ENCODE measurements at places on chromosomes 11 and 22. TPM values are rescaled to one million over a fixed set of nuclear protein-coding genes. Genes with fewer than 3 reads are reported as not detected.

- H3K36me3 ChIP-seq = no peaks in the 10 kb centered on the region
- peaks cover 10% of the 10 kb centered on the region for H3K4me1 ChIP-seq
- H3K27me3 ChIP-seq = no peaks in the 10 kb centered on the region
- no peak overlapping the region for H3K4me3 ChIP-seq
These were observed 31.7 kb downstream of the LMO1 start for GRCh38 chr11:8231979-8232378.

GRCh38 chr22:32714458-32715430, 86.8 kb upstream of the TIMP3 start:
- H3K27ac ChIP-seq = no peak overlapping the region
- H3K4me3 ChIP-seq = no peak overlapping the region
- H3K36me3 ChIP-seq = no peaks in the 10 kb centered on the region

DNA sequence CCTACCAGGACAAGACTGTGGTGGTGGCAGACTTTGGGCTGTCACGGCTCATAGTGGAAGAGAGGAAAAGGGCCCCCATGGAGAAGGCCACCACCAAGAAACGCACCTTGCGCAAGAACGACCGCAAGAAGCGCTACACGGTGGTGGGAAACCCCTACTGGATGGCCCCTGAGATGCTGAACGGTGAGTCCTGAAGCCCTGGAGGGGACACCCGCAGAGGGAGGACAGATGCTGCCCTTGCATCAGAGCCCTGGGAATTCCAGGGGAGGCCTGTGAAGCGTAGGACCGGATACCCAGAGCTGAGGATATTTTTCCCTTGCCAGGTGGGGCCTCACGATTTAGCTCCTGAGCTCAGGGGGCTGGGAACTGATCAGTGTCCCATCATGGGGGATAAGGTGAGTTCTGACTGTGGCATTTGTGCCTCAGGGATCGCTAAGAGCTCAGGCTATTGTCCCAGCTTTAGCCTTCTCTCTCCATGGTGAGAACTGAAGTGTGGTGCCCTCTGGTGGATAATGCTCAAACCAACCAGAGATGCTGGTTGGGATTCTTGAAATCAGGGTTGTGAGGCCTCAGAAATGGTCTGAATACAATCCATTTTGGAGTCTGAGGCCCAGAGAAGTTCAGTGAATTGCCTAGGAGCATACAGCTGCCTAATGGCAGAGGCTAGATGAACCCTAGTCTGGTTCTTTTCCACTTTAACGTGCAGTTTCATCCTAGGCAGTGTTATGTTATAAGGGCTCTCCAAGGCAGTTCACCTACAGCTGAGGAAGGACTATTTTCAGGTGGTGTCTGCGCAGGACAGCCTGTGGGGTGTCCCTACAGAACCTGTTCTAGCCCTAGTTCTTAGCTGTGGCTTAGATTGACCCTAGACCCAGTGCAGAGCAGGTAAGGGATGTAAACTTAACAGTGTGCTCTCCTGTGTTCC, 19.5 kb downstream of the PIK3IP1 start:
- H3K36me3 ChIP-seq = no peaks in the 10 kb centered on the region
- H3K27ac ChIP-seq = peak overlapping the region; percentile 23
- DNase-seq = no peak
- H3K4me1 ChIP-seq = peaks cover 4% of the 10 kb centered on the region

The CARD10 gene
- total RNA-seq = 11.0 TPM

DNA sequence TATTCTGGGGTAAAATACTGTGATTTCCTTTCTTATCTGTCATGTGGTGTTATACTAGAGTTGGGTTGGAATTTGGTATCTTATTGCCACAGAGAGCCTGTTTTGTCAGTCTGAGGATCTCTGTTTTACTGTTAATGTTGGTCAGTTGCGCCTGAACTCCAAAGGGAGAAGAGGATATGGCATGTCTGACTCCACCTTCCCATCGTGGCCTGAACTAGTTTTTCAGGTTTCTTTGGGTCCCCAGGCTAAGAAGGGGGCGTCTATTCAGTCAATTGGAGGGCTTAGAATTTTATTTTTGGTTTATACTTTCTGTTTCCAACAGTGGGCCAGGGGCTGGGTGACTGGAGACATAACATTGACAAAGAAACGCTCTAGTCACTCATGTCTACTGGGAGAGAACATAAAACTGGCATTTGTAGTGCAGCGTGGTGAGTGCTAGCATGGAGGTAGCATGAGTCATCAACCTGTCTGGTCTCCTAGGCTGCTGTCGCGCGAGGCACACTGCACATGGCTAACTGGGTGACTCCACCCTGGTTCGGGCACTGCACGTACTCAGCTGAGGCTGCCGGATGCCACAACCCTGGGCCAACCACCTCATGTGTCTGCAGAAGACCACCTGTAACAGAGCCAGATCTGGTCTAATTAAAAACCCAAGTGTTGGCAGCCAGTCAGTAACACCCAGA, 120.1 kb upstream of the OR9Q1 start:
- no peak for DNase-seq
- H3K27ac ChIP-seq = peak overlapping the region; percentile 14
- peaks cover 9% of the 10 kb centered on the region for H3K4me1 ChIP-seq
- no peaks in the 10 kb centered on the region for H3K27me3 ChIP-seq

The UBQLNL gene
- total RNA-seq = 0.98 TPM

- H3K4me3 ChIP-seq = no peak overlapping the region
- H3K27ac ChIP-seq = no peak overlapping the region
- H3K36me3 ChIP-seq = no peaks in the 10 kb centered on the region
- H3K27me3 ChIP-seq = no peaks in the 10 kb centered on the region
These were observed 117.3 kb upstream of the GRK3 start for GRCh38 chr22:25447067-25447685.

GRCh38 chr11:73292525-73292894, 15.6 kb upstream of the ARHGEF17 start:
- H3K36me3 ChIP-seq = no peaks in the 10 kb centered on the region
- no peak overlapping the region for H3K4me3 ChIP-seq
- DNase-seq = no peak

The PGA5 gene
- not detected for total RNA-seq

DNA sequence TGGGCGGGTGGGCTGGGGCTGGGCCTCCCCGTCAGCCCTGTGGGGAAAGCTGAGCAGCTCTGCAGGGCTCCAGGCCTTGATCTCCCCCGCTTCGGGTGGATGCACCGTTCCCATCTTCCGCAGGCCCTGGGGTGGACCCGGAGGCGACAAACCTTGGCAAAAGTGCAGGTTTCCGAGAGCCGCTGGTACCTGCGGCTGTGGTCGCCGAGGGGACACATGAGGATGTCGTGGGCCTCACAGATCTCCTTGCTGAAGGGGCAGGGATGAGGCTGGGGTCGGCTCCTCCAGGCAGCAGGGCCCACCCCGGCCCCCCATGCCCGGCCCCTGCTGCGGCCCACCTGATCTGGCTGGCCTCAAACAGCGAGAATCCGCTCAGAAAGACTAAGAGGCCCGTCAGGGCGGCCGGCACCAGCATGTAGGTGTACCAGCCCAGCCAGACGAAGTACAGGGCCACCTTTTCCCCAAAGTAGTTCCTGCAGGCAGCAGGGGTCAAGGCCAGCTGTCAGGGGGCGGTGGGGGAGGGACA, 11.8 kb downstream of the ANO9 start:
- H3K4me3 ChIP-seq = no peak overlapping the region
- no peak for DNase-seq
- H3K36me3 ChIP-seq = no peaks in the 10 kb centered on the region

The SCGB1C1 gene
- not detected for total RNA-seq

GRCh38 chr11:22582151-22582410, 43.5 kb downstream of the FANCF start:
- H3K27ac ChIP-seq = no peak overlapping the region
- DNase-seq = no peak
- H3K4me1 ChIP-seq = no peaks in the 10 kb centered on the region
- no peaks in the 10 kb centered on the region for H3K27me3 ChIP-seq

GRCh38 chr22:26748845-26749244, 91.5 kb downstream of the MIAT start:
- H3K27ac ChIP-seq = no peak overlapping the region
- no peaks in the 10 kb centered on the region for H3K4me1 ChIP-seq
- H3K27me3 ChIP-seq = no peaks in the 10 kb centered on the region
- DNase-seq = no peak
- H3K36me3 ChIP-seq = no peaks in the 10 kb centered on the region

Data from vagina (tissue), 2 donors.